ENCODE measurements at places on chromosomes 6 and 20. TPM values are rescaled to one million over a fixed set of nuclear protein-coding genes. Genes with fewer than 3 reads are reported as not detected.

DNA sequence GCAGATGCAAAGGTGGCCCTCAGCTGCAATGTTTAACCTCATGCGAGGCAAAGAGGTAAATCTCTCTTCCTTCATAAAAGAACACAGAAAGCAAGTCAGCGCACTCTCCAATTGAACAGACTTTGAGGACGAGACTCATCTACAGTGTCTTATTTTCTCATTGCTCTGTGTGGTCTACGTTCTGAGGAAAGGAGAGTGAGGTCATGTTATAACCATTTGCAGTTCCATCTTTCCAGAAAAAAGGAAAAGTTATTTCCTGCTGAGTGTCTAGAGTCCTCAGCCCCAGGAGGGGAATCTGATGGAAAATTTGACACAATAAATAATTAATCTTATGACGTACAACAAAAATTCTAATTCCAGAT lies 35.6 kb upstream of the THBS2 start:
- DNase-seq: no peak

DNA sequence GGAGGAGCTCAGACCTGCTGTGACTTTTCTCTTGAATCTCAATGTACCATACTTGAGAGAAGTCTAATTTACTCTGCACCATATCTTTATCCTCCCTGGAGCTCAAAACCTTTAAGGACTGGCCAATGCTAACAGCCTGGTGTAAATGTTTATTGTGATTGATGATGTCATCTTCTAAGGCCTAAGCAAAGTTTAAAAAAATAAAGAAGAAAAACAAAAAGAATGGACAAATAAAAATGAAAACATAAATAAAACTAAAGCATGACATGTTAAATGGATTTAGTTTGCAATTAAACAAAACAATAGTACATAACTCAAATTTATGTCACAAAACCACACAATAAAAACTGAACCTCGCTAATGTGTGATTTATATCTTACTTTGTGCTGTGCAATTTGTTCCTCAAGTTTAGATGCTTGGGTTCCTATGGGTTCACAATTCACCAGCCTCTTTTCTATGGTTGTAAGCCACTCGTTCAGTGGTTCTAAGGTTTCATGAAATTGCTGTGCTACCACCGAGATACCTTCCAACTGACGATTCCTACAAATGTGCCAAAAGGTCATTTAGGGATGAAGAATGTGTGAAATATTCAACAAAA lies 113.0 kb downstream of the DST start:
- DNase-seq: no peak

- no peak for DNase-seq
Observed at GRCh38 chr6:158686791-158687381, 37.0 kb downstream of the SYTL3 start.

GRCh38 chr6:150099546-150099945 lies 30.6 kb upstream of the ULBP3 start:
- DNase-seq: no peak

DNA sequence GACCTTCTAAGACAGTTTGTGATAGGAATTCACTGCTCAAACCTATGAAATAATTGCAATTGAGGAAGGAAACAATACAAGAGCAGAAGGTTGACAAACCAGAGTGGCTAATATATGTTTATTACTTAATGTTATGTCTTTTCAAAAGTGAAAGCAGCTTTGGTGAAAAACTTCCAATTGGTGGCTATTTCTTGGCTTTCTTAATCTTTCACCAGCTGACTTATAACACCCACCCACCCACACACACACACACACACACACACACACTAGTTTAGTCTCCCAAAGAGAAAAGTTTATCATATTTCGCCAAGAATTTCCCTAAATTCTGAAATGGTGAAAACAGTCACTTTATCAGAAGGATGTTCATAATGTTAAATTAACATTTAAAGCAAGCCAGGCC lies 583.5 kb downstream of the EYS start:
- DNase-seq: no peak

PRPF6 gene
- 79.6 TPM for total RNA-seq

GRCh38 chr6:166420351-166420750 lies 37.6 kb upstream of the MPC1 start:
- peak; percentile 70 for DNase-seq

- no peak for DNase-seq
Observed at GRCh38 chr20:24964506-24964840, 15.4 kb downstream of the CST7 start.

PNLDC1 gene
- 0.51 TPM for total RNA-seq

- DNase-seq: peak; percentile 59
Observed at GRCh38 chr20:54680872-54681619, 205.7 kb downstream of the DOK5 start.

Data from dermis blood vessel endothelial cell (primary cell).